CMK (cell line): ENCODE measurements at places on chromosomes 4 and X.
A peak's percentile ranks its signal among the peaks of the same experiment; 100 is the strongest.

DNA sequence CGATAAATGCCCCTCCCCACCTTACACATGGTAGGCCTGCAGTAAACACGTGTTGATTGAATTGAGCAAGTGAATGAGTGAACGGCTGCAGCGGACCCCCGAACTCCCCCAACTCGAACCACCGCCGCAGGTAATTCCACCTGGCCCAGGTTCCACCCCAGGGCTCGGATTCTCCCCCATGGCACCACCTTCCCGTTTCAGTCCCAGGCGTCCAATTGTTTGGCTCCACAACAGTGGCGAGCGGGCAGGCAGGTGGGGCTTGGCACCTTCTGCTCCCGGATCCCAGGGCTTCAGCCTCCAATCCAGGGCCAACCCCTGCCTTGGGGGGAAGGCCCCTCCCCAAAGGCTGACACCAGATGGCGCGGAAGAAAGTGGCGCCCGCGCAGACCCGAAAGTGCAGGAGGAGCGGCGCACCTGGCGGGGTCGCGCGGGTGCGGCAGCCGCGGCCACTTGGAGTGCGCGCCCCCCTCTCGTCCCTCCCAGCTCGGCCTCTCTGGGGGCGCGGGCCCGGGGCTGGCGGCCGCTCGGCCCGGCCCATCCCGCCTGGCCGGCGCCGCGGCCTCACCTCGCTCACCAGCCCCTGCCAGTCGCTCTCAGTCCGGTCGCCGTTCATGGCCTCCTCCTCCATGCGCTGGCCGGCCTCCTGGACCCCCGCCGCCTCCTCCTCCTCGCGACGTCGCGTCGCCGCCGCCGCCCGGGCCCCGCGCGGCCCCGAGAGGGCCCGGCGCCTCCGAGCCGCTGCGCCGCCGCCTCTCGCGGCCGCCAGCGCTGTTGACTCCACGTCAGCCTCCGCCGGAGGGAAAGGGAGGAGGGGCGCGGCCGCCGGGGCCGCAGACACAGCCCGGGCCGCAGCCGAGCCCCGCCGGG, at the start of gene CCDC149:
TSS of gene CCDC149 (minus strand) at position 791 of the 867 bp plus-strand sequence. CDS start at position 613, 178 bp downstream.
- no peak for DNase-seq

DNA sequence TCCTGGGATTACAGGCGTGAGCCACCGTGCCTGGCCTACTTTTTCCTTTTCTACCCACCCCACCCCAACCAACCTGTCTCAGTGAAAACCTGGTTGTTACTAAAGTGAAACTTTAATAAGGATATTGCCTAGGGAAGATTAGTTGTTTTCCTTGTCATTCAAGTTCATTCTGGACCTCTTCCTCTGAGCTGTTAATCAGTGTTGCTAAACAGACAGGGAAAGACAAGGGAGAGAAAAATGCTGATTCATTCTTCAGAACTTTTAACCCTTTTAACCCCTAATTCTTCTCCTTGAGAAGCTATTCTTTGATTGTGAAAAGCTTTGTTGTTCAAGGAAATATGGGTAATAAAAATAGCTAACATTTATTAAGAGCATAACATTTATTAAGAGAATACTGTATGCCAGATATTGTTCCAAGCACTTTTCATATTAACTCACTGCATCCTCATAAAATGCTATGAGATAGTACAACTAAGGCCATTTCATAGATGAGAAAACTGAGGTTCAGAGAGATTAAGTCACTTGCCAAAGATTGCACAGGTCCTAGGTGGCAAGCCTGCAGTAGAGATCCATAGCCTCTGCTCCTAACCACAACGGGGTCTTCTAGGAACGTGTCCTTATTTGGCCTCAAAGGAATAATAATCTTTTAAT, 34.8 kb downstream of the OSTC start:
- no peak for DNase-seq

DNA sequence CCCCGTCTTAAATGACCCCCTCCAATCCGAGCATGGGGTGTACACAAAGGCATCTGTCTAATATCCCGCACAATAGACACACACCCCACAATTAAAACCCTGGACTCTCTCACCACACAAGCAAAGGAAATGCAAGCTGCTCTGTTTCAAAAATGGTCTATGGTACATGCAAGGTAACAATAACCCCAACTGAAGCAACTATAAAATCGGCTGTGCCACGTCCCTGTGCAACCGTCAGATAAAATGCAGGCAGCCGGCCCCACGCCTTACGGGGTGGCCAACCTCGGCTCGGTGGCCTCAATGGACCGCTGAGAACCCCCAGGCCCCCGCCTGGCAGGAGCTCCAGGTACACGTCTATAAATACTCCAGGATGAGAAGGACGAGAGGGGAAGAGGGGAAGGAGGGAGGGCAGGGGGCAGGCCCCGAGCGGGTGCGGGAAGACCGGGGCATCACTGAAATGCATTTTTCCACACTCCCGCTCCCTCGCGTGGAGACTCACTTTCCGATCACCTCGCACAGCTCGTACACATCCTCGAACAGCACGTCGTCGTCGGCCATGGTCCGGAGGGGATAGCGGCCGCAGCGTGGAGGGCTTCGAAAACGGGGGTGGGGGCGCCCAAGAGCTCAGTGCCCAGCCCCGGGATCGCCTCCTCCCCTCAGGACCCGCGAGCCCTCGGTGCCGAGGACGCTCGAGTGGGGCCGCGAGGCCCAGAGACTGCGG, 763 bp downstream of the CASK start:
- no peak for DNase-seq

GRCh38 chr4:166198041-166198440, 325.0 kb downstream of the TLL1 start:
- DNase-seq, result no peak

GRCh38 chr4:138299881-138300280, 57.7 kb upstream of the SLC7A11 start:
- DNase-seq, result no peak

DNA sequence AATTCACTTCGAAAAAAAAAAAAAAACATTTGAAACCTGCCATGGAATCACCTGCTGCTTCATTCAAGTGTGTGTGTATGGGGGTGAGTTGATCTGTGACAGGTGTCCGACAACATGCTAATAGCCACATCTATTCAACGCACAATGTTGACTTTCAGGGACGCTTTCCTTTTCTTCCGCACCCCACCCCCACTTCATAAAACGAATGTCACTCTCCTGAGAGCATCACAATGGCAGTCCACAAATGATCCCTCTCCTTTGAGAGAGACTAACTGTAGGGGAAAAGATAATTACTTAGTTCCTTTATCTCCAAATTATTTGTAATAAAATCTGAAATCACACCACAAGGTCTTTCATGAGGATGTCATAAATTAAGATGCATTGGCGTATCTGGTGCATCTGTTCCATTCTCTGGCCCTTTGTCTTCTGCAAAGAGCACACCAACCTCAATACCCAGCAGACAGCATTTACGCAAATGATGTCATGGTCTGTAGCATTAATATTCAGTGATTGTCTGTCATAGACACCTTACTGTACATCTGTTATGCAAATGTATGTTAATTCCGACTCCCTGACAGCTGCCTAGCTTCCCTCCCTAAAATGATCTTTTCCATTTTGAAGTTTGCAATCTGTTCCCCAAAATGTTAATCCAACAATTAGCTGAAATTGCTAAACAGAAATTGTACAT, 640.0 kb upstream of the BOD1L1 start:
- no peak for DNase-seq

DNA sequence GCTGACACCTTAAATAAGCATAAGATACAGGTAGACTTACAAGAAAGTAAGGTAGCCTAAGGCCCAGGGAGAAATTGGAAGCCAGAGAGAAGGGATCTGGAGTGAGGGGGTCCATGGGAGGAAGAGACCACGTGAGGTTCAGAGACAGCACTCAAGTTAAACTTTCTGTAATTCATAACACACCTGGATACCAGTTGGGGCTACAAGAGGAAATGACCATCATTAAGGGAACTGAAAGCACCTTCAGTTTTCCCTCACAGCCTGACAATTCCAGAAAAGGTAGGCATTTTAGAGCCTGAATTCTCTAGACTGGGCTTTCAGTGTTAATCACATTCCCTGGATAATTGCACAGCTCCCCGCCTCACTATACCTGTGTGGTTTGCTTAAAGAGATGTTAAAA, 355.5 kb downstream of the FBXW7 start:
- no peak for DNase-seq

- peak; percentile 73 for DNase-seq
Measured at GRCh38 chr4:26372525-26373172, 51.8 kb downstream of the RBPJ start.

GRCh38 chr4:48669086-48669485, 111.0 kb downstream of the FRYL start:
- DNase-seq, result no peak

DNA sequence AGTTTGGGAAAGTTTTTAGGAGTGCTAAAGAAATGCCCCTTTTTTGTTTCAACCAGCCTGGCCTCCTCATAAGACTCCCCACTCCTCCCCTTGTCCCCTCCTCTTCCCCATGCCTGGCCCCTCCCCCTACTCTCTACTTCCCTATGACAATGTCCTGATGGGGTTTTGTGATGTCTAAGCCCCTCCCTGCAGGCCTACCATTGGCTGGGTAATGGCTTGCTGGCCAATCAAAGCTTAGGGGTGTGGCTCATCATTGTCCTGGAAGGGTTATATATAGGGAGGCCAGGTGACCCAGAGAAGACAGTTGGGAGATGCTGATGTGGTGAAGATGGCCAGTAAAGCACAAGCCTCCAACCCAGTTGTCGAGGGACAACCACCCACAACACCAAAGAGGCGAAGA, 48.2 kb upstream of the PASD1 start:
- no peak for DNase-seq

GRCh38 chr4:136925203-136925602, 607.1 kb downstream of the PCDH18 start:
- DNase-seq, result no peak

DNA sequence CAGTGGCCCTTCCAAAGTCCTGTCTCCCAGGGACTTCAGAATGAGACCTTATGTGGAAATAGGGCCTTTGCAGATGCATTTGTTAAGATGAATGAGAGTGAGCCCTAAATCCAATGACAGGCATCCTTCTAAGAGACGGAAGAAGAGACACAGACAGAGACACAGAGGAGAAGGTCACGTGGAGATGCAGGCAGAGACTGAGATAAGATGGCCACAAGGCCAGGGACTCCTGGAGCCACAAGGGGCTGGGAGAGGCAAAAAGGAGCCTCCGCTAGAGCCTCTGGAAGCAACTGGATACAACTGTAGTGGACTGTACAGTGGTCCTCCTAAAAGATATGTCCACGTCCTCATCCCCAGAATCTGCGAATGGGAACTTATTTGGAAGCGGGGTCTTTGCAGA, 19.0 kb upstream of the CD99 start:
- no peak for DNase-seq

DNA sequence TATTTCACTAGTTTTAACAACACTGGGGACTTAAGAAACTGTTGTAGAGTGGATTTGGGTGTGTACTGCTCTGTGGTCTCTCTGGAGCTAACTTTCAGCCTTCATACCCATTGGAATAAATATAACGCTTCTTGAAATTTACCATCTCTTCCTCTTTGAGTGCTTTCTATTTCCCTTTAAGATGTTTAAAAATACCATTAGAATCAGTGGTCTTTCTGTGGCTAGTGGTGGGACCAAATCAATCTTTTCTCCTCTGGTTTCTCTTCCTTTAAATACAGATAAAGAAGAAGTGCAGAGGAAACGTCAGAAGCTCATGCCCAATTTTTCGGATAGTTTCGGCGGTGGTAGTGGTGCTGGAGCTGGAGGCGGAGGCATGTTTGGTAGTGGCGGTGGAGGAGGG, 92.0 kb downstream of the NFKB1 start:
- no peak for DNase-seq

DNA sequence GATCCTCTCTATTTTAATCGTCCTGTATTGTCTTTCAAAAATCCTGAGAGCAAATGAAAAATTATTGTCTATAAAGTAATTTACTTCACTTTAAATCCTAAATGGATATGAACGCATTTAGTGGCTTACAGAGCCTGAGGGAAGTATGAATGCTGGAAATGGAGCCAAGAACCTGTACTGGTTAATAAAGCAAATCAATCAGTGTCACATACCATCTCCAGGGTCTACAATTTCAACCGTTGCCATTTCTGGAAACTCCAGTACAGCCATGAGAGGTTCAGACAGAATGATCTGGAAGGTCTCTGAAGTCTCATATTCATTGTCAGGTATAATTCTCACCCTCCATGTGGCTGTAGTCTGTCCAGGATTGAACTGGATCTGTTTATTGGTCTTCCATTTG, 76.6 kb downstream of the FREM3 start:
- no peak for DNase-seq

GRCh38 chrX:145792281-145792680, 25.3 kb upstream of the SLITRK2 start:
- DNase-seq, result no peak

DNA sequence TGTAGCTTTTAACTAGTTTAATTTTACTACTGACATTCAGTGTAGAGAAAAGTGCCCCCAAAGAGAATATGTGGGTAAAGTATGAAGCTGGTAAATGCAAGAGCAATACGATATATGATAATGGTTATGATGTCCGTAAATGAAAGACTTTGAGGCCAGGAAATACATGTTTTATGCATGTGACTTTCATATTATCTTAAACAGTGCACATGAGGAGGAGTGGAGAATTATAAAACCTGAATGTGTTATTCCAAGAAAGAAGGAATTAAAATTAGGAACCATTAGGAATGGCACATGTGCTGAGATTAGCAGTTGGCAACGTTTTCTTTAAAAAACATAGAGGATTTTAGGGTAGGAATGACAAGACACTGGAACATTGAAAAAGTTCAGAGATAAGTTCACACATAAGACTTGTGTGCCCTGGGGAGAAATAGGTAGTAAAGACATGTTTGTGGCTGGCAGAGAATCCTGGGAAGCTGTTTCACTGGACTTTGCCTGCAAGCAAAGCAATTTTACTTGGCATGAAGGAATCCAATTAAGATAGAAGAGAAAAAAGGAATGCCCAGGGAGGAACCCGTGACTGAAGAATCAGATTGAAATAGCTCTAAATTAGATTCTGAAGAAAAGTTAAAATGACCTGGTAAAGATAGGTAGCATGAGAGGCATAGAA, 20.0 kb downstream of the GK start:
- DNase-seq, result no peak
